A549 treated with CORT108297 at 1 μM for 4 hours (cell line): ENCODE measurements at places on chromosomes 5 and 9. TPM values are rescaled to one million over a fixed set of nuclear protein-coding genes. Genes with fewer than 3 reads are reported as not detected.

The FST gene
- total RNA-seq = 5.7 to 10.0 TPM (median 8.0 TPM) in 5 replicates

The TEX48 gene
- not detected in 5 replicates for total RNA-seq

The GDF9 gene
- total RNA-seq = 0.18 to 0.31 TPM (median 0.21 TPM) in 5 replicates

The FBLL1 gene
- 0.07 to 0.25 TPM (median 0.08 TPM) in 3 of 5 replicates, not detected in the others for total RNA-seq

The HMGCR gene
- total RNA-seq = 25.8 to 30.3 TPM (median 26.8 TPM) in 5 replicates

The MEIKIN gene
- not detected in 5 replicates for total RNA-seq

The RLN2 gene
- 0.18 to 0.34 TPM (median 0.20 TPM) in 3 of 5 replicates, not detected in the others for total RNA-seq

The TICAM2 gene
- 0.75 to 1.4 TPM (median 1.2 TPM) in 5 replicates for total RNA-seq

The PCDHGB1 gene
- 1.3 to 2.0 TPM (median 1.8 TPM) in 5 replicates for total RNA-seq

The LCN15 gene
- 0.02 TPM in 1 of 5 replicates, not detected in the others for total RNA-seq

The SUSD3 gene
- 0.23 to 0.70 TPM (median 0.66 TPM) in 5 replicates for total RNA-seq

The UBE2QL1 gene
- 0.14 to 0.22 TPM (median 0.17 TPM) in 5 replicates for total RNA-seq

The IL13 gene
- 0.06 to 0.13 TPM in 2 of 5 replicates, not detected in the others for total RNA-seq

The TAF11L5 gene
- total RNA-seq = not detected in 5 replicates

The IFNA13 gene
- total RNA-seq = not detected in 5 replicates

The FRMPD1 gene
- 0.03 to 0.05 TPM (median 0.04 TPM) in 4 of 5 replicates, not detected in the other for total RNA-seq

The CCDC192 gene
- total RNA-seq = not detected in 5 replicates

The TRAF1 gene
- total RNA-seq = 3.8 to 7.2 TPM (median 4.7 TPM) in 5 replicates

The ARL14EPL gene
- total RNA-seq = 0.07 to 0.43 TPM (median 0.14 TPM) in 5 replicates

The NHP2 gene
- 381 to 485 TPM (median 422 TPM) in 5 replicates for total RNA-seq

The GSN gene
- 47.8 to 58.0 TPM (median 49.4 TPM) in 5 replicates for total RNA-seq

The CARD6 gene
- total RNA-seq = 3.4 to 4.7 TPM (median 3.8 TPM) in 5 replicates

The DOCK2 gene
- total RNA-seq = 1.3 to 4.0 TPM (median 2.9 TPM) in 5 replicates

The RAB3C gene
- total RNA-seq = not detected in 5 replicates

The RAD50 gene
- 26.5 to 35.9 TPM (median 28.8 TPM) in 5 replicates for total RNA-seq

The NANS gene
- 59.8 to 70.5 TPM (median 69.5 TPM) in 5 replicates for total RNA-seq

The DNAI1 gene
- 0.07 to 0.21 TPM (median 0.12 TPM) in 5 replicates for total RNA-seq

The C5orf58 gene
- total RNA-seq = not detected in 5 replicates

The CA9 gene
- 4.2 to 7.9 TPM (median 7.3 TPM) in 5 replicates for total RNA-seq

The PTPRD gene
- total RNA-seq = 0.06 to 0.34 TPM (median 0.16 TPM) in 5 replicates

The WASHC1 gene
- total RNA-seq = 7.7 to 13.7 TPM (median 11.4 TPM) in 5 replicates

The ANKRD55 gene
- total RNA-seq = 0.05 to 0.08 TPM in 2 of 5 replicates, not detected in the others
